ENCODE measurements at places on chromosomes 12 and 14. TPM values are rescaled to one million over a fixed set of nuclear protein-coding genes. Genes with fewer than 3 reads are reported as not detected.

SLCO1B1 gene
- total RNA-seq: 0.17 TPM

NPFF gene
- not detected for total RNA-seq

GRCh38 chr12:114476159-114476558 lies 70.2 kb upstream of the TBX5 start:
- DNase-seq: no peak
- H3K4me1 ChIP-seq: peaks cover 6% of the 10 kb centered on the region
- H3K36me3 ChIP-seq: no peaks in the 10 kb centered on the region
- H3K27ac ChIP-seq: no peak overlapping the region
- H3K27me3 ChIP-seq: peaks cover 80% of the 10 kb centered on the region

GRCh38 chr12:82474181-82474797 lies 116.0 kb downstream of the METTL25 start:
- no peaks in the 10 kb centered on the region for H3K4me1 ChIP-seq
- H3K36me3 ChIP-seq: no peaks in the 10 kb centered on the region
- no peak overlapping the region for H3K4me3 ChIP-seq
- H3K27ac ChIP-seq: no peak overlapping the region
- no peak for DNase-seq

DNA sequence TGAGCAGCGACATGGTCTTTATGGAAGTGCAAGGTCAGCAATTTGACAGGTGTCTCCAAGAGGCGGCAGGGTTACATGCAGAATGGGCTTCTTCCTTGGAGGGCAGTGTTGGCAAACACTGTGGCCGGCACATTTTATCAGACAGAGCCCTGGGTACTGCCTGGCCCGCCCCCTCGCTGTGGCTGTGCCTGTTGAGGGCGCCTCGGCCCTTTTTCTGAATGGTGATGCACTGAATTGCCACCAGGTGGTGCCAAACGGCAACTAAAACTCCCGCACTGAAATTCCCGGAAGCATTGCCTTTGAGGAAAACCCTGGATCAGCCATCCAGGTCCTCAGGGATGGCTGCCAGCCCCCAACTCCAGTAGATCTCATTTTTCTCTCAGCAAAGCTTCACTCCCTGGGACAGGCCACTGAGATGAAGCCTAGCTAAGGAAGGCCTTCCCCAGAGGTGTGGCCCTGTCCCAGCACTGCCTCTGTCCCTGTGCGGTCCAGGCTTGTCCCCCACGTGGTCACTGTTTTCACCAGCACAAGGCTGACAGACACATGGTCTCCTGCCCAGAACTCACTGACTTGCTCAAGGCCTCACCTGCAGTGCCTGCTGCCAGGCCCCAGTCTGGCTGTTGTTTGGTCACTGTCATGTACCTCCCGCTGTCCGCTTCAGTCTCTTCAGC lies 73.6 kb downstream of the TESC start:
- peaks cover 9% of the 10 kb centered on the region for H3K36me3 ChIP-seq
- DNase-seq: peak; percentile 50
- H3K4me3 ChIP-seq: no peak overlapping the region
- no peak overlapping the region for H3K27ac ChIP-seq

- H3K4me3 ChIP-seq: no peak overlapping the region
- no peak for DNase-seq
- peaks cover 22% of the 10 kb centered on the region for H3K27me3 ChIP-seq
- no peak overlapping the region for H3K27ac ChIP-seq
- no peaks in the 10 kb centered on the region for H3K36me3 ChIP-seq
These were observed 151.3 kb downstream of the PAH start for GRCh38 chr12:102765736-102766135.

DNA sequence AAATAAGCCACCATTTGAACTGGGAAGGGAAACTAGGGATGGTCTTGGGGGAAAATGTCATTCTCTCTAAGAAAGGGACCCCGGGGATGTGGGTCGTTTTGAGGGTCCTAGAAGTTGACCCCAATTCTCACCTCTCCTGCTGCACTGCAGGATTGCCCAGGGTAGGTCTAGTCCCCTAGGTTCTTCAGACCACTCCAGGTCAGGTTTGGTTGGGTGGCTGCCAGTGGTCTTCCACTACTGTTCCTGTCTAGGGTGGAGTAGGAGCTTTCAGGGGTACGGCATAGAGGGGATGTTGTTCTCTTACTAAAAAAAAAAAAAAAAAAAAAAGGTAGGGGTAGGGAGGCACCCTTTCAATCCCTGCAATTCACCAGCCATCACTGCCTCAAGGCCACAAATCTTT lies 7.3 kb downstream of the HOXC8 start:
- no peak overlapping the region for H3K27ac ChIP-seq
- peaks cover 92% of the 10 kb centered on the region for H3K27me3 ChIP-seq
- H3K4me1 ChIP-seq: peaks cover 6% of the 10 kb centered on the region
- no peaks in the 10 kb centered on the region for H3K36me3 ChIP-seq

RIPK3 gene
- 0.62 TPM for total RNA-seq

DNA sequence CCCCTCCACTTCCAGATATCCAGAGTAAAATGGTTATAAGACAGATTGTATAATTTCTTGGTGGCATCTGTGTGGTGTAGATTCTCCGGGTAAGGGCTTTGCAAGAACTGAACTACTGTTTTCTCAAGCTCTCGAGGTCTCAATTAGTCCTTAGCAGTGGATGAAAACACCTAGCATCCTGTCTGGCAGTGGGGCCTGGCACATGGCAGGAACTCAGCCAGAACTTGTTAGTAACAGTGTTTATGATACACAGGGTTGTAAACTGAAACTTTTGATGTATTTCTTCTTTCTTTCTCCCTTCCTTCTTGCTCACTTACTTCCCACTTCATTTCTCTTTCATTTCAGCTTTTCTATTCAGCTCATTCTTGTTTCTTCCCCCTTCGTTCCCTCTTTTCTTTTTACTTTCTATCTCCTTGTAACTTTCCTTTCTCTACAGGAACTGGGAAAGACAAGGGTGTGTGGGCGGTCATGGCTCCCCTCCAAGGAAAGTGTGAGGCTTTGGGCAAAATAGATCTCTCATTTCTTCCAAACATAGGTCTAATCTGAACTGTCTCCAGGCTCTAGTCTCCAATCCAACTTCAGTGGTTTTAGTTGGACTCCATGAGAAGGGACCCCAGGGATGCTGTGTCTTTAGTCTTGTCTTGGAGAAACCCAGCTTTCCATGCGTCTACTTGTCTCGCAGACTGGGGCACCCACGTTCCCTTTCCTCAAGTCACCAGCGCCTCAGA lies 159.7 kb downstream of the PAH start:
- H3K4me3 ChIP-seq: no peak overlapping the region
- no peak overlapping the region for H3K27ac ChIP-seq
- no peak for DNase-seq
- peaks cover 20% of the 10 kb centered on the region for H3K4me1 ChIP-seq
- H3K27me3 ChIP-seq: peaks cover 8% of the 10 kb centered on the region

DNA sequence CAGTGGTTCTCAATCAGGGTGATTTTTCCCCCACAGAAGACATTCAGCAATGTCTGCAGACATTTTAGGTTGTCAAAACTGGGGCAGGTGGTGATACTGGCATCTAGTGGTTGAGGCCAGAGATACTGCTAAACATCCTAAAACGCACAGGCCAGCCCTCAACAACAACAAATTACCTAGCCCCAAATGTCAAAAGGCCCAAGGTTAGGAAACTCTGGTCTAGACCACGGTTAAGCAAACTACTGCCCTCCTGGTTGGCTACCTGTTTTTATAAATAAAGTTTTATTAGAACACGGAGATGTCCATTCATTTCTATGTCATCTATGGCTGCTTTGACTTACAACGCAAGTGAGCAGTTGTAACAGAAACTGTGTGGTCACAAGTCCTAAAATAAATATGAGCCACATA lies 186.7 kb downstream of the EFCAB11 start:
- no peaks in the 10 kb centered on the region for H3K36me3 ChIP-seq
- H3K27me3 ChIP-seq: peaks cover 14% of the 10 kb centered on the region
- peaks cover 7% of the 10 kb centered on the region for H3K4me1 ChIP-seq
- H3K27ac ChIP-seq: no peak overlapping the region

DNA sequence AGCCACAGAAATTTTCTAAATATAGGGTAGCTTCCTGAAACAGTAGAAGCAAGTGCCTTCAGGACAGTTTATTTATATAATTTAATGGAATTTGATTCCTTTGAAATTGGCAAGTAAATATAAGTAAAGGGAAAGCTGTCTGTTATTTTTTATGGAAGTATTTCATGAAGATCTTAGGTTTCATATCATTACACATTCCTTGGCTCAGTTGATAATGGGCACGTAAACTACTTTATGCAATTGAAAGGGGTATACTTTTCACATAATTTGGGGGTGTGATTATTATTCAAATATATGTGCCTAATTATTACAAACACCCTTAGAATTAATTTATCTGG lies 71.1 kb upstream of the RAP1B start:
- peaks cover 2% of the 10 kb centered on the region for H3K36me3 ChIP-seq
- peaks cover 1% of the 10 kb centered on the region for H3K4me1 ChIP-seq
- no peaks in the 10 kb centered on the region for H3K27me3 ChIP-seq

RAD51AP1 gene
- 33.4 TPM for total RNA-seq

- no peaks in the 10 kb centered on the region for H3K27me3 ChIP-seq
- no peak for DNase-seq
- no peaks in the 10 kb centered on the region for H3K36me3 ChIP-seq
- no peak overlapping the region for H3K27ac ChIP-seq
These were observed 621.6 kb downstream of the CCER1 start for GRCh38 chr12:90333424-90333823.

- H3K27ac ChIP-seq: no peak overlapping the region
- H3K36me3 ChIP-seq: no peaks in the 10 kb centered on the region
- H3K4me3 ChIP-seq: no peak overlapping the region
- no peaks in the 10 kb centered on the region for H3K27me3 ChIP-seq
These were observed 30.5 kb downstream of the TSPAN19 start for GRCh38 chr12:85005615-85006014.

GRCh38 chr12:21169878-21170472 lies 39.0 kb downstream of the SLCO1B1 start:
- peaks cover 6% of the 10 kb centered on the region for H3K4me1 ChIP-seq
- H3K27me3 ChIP-seq: no peaks in the 10 kb centered on the region
- peak; percentile 78 for DNase-seq

DNA sequence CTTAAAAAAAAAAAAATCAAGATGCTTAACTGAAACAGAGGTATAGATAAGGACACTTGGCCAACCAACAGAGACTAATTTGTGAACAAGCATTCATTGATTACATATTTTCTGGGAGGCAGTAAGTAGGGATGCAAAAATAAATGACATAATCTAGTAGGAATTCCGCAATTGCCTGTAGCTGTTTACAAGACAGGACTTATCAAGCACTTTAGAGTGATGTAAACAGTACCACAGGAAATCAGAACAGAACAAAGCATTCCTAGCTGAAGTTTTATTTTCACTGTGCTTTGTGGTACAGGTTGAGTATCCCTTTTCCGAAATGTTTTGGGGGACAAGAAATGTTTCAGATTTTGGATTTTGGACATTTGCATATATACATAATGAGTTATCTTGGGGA lies 68.2 kb upstream of the FGD4 start:
- H3K36me3 ChIP-seq: peaks cover 30% of the 10 kb centered on the region
- no peak for DNase-seq
- H3K27me3 ChIP-seq: no peaks in the 10 kb centered on the region
- peak overlapping the region; percentile 77 for H3K27ac ChIP-seq
- H3K4me1 ChIP-seq: peaks cover 20% of the 10 kb centered on the region

GRCh38 chr14:66131111-66131510 lies 355.1 kb upstream of the CCDC196 start:
- no peak overlapping the region for H3K27ac ChIP-seq
- H3K4me1 ChIP-seq: peaks cover 7% of the 10 kb centered on the region
- H3K36me3 ChIP-seq: no peaks in the 10 kb centered on the region
- no peak overlapping the region for H3K4me3 ChIP-seq
- DNase-seq: no peak
- peaks cover 3% of the 10 kb centered on the region for H3K27me3 ChIP-seq

- peaks cover 4% of the 10 kb centered on the region for H3K4me1 ChIP-seq
- no peaks in the 10 kb centered on the region for H3K27me3 ChIP-seq
- no peak overlapping the region for H3K4me3 ChIP-seq
These were observed 94.9 kb downstream of the OSBPL8 start for GRCh38 chr12:76464631-76465166.

TPH2 gene
- total RNA-seq: not detected

- peaks cover 10% of the 10 kb centered on the region for H3K4me1 ChIP-seq
- no peak for DNase-seq
- no peak overlapping the region for H3K4me3 ChIP-seq
- peaks cover 33% of the 10 kb centered on the region for H3K27me3 ChIP-seq
- H3K36me3 ChIP-seq: no peaks in the 10 kb centered on the region
- no peak overlapping the region for H3K27ac ChIP-seq
These were observed 197.4 kb upstream of the PRMT8 start for GRCh38 chr12:3293446-3294161.

- no peak overlapping the region for H3K4me3 ChIP-seq
- H3K27me3 ChIP-seq: no peaks in the 10 kb centered on the region
- H3K4me1 ChIP-seq: no peaks in the 10 kb centered on the region
- no peak overlapping the region for H3K27ac ChIP-seq
- DNase-seq: no peak
These were observed 70.0 kb downstream of the ARMH4 start for GRCh38 chr14:58082011-58082410.

- no peak overlapping the region for H3K27ac ChIP-seq
- no peak for DNase-seq
- H3K27me3 ChIP-seq: no peaks in the 10 kb centered on the region
- no peak overlapping the region for H3K4me3 ChIP-seq
- no peaks in the 10 kb centered on the region for H3K36me3 ChIP-seq
These were observed 59.4 kb downstream of the ZNF664 start for GRCh38 chr12:124032265-124032886.

DNA sequence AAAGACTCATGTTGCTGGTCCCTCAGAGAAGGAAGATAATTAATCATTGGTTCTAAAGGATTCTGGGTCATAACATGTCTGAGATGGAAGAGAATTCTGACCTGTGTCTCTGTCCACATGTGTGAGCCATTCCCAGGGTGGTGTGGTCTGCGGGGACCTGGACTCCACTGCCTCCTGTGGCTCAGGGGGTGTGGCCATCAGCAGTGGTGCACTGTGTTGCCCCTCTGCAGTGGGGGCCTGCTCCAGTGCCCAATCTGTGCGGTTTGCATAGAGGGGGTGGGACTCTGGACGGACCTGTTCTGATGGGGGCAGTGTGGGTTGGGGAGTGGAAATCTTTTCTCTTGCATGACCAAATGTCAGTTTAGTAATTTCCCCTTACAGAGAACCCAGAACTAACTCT lies 13.5 kb downstream of the KRT85 start:
- peaks cover 39% of the 10 kb centered on the region for H3K27me3 ChIP-seq
- no peak overlapping the region for H3K4me3 ChIP-seq
- no peak for DNase-seq
- no peaks in the 10 kb centered on the region for H3K36me3 ChIP-seq

ALX1 gene
- 3.2 TPM for total RNA-seq

- peaks cover 4% of the 10 kb centered on the region for H3K27me3 ChIP-seq
- DNase-seq: no peak
- H3K36me3 ChIP-seq: no peaks in the 10 kb centered on the region
- no peak overlapping the region for H3K27ac ChIP-seq
- H3K4me3 ChIP-seq: no peak overlapping the region
- H3K4me1 ChIP-seq: no peaks in the 10 kb centered on the region
These were observed 376.2 kb downstream of the DPF3 start for GRCh38 chr14:72517736-72518135.

GRCh38 chr12:64082866-64083268 lies 139.2 kb downstream of the KICS2 start:
- H3K27me3 ChIP-seq: no peaks in the 10 kb centered on the region
- no peak overlapping the region for H3K27ac ChIP-seq
- peaks cover 18% of the 10 kb centered on the region for H3K36me3 ChIP-seq
- H3K4me1 ChIP-seq: peaks cover 16% of the 10 kb centered on the region
- DNase-seq: no peak

Data from progenitor cell of endocrine pancreas (in vitro differentiated cells).